Lung (tissue), 17 donors: ENCODE measurements at places on chromosomes 1 and 21.

DNA sequence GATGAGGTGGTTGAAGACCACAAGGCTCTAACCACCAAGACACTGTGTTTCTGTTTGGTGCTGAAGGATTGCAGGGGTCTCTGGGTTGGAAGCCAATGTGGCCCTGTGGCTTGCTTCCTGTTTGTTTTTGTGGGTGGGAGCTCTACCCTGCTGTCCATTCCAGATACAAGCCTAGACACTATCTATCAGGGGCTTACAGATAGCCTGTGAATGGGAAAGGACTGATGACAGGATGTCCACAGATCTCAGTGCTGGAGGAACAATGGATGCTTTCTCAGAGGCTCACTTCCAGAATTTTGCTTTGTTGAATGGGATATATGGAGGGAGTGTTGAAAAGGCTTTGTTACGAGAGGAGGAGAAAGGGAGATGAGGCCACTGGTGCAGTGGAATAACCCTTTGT, 69.7 kb downstream of the NOS1AP start:
- no peak for DNase-seq

DNA sequence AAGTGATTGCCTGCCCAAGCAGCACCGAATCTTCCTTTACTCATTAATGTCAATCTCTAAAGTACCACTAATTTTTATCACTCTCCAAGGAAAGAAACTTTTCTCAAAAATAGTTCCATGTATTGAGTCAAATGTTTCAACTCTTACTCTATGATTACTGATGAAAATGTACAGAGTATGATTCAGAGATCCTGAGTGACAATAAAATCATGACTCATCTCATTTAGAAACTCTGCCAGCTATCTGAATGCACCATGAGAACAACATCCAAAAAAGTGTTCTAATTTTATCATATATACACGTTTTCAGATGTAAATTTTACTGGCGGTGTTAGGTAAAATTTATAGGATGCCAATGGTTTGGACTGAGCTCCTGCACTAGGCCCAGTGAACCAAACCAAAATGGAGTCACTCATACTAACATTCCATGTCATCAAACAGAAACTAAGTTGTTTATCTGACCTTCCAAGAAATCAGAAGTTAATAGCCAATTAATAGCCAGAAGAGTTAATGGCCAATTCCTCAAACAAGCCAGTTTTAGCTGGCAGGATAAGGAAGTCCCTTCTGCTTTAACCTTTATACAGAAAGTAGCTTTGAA, 22.6 kb downstream of the PLPPR5 start:
- DNase-seq: no peak

- no peak for DNase-seq
These were observed 6.9 kb downstream of the LMNA start for GRCh38 chr1:156121457-156121856.

DNA sequence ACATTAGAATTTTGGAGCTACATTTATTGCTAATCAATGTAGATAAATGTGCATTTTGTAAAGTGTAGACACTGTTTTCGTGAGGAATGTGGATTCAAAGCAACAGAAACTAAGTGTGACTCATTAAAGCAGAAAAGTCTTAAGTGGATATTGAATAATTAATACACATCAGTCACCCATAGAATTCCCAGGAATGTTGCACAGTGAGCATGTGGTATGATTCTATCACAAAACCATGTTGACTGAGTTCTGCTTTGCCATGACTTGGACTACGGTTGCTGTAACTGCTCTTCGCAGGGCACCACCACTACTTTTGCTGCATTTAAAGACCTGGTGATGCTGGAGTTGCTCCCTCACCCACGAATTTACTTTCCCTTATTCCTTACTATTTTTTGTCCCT, 471.8 kb downstream of the KCNT2 start:
- no peak for DNase-seq

- DNase-seq: no peak
These were observed 10.3 kb upstream of the FHAD1 start for GRCh38 chr1:15236746-15237145.

DNA sequence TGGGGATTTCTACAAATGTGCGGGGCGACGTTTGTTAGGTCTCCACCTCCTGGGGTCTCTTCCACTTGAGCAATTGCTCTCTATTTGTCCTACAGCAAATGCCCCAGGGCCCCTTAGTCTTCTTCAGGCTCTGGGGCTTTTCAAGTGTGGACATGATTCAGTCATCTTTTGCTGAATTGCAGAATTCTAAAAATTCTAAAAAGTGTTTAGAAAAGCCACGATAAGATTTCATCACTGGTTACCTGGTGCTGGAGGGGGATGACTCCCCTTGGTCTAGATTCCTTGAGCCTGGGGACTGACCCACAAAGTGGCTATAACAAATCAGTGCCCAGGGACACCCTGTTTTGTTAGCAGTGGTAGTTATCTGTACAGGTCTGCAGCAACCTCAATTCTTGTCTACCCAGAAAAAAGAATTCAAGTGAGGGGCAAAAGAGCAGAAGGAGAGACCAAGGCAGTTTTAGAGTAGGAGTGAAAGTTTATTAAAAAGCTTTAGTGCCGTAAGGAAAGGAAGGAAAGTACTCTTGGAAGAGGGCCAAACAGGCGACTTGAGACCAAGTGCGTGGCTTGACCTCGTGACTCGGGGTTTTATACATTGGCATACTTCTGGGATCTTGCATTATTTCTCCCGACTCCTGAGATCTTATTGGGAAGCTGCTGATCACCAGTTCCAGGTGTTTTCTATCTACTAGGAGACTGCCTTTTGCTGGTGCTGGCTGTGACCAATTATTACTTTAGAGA, 25.2 kb downstream of the PROK1 start:
- peak; percentile 42 for DNase-seq

- peak; percentile 47 for DNase-seq
These were observed 165.0 kb downstream of the TRIM33 start for GRCh38 chr1:114345930-114346479.

DNA sequence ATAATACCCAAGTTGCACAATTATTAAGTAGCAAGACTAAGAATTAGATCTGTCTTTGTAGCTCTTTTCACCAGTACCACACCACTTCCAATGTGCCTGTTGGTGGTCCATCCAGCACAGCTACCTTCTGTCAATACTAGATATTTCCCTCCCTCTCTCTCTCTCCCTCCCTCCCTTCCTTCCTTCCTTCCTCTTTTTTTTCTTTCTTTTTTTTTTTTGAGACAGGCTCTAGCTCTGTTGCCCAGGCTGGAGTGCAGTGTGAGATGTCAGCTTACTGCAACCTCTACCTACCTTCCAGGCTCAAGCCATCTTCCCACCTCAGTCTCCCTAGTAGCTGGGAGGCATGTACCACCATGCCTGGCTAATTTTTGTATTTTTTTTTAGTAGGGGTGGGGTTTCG, 21.1 kb downstream of the KPNA6 start:
- DNase-seq: no peak

GRCh38 chr1:167428395-167428794, 89.9 kb downstream of the CD247 start:
- no peak for DNase-seq

GRCh38 chr1:115138271-115138670, 49.0 kb upstream of the TSPAN2 start:
- no peak for DNase-seq

- DNase-seq: no peak
These were observed 14.9 kb downstream of the SLC2A1 start for GRCh38 chr1:42943728-42944127.

DNA sequence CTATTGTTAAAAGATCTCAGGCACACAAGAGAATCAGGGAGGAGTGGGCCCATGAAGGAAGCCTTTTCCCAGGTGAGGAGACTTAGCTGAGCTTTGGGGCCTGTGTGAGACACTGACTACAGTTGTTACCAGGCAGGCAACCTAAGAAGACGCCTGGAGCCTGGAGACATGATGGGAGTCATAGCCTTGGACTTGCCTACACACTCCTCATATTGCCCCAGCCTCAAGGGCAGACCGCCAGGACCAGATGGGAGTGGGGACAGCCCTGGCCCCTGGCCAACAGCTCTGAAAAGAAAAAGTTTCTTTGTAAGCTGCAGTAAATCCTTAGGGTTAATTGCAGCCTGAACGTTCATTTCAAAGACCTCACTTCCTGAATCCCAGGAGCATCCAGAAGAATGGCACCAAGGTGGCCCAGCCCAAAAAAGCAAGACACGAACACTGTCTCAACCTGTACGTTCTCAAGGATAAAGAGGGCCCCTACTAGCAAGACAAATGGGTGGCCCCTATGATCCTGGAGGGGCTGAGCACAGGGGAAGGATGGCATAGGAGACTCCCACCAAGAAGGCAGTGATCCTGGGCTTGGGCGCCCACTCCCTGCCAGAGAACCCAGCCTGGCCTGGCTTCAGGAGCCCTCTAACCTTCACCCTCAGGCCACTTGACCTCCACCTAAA, 33.2 kb upstream of the BTG2 start:
- DNase-seq: peak; percentile 86

DNA sequence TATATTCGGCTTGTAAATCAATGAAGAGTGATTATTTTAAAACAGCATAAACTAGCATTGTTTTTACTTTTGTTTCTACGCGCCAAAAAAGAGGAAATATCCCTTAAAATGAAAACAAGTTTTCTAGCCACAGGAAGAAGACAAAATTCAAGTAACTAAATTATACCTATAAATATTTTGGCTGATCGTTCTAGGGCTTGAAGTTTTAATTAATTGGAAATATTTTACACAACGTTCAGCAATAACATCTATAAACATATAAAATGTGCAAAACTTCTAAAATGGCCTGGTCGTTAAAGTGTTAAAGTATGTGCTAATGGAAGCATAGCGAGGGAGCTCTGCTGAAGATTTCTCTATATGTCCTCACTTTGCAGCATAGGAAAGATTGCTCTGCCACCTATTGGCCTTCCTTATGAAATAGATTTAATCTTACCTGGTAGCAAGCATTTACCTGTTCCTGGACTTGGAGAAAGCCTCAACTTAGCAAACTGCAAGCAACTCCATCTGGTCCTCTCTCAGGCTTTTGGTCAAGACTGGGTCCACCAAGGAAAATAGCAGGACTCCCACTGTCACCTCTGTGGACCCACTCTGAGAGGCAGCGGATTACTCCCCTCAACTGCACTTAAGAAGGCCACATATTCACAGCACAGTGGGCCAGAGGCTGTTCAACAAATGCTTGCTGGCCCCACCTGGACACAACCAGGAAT, 351.3 kb upstream of the RUNX1 start:
- peak; percentile 76 for DNase-seq

DNA sequence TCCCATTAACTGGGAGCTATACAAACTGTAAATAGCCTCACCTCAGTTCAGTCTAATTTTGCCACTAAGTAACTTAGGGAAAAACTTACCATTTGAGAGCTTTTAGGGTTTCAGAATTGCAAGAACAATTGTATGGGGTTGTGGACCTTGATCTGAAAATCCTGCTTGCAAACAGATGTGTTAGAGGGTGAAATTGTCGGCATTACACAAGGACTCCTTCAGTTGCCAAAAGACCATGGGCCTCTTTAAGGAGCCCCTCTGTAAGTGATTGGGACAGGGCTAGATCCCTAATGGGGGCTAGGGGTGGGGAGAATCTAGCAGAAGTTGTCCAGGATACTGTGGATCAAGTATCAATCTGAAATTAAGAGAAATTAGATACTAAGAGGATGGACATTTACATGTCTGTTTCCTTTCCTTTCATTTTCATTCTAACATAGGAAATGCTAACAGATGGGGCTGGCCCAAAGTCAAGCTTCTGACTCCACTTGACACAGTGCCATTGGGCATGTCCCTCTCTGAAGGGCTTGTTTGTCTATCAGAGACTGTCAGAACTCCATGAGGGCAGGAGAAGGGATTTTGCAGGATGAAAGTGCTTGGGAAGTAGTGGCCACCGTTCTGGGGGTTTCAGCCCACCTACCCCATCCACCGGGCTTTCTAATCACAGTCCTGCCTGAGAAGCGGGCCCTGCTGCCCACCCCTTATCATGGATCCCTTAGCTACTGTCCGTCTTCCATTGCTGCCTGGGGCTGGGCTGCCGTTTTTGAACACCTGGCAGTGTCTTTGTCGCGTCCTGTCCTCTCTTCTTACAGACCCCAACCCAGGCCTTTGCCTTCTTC, 54.7 kb downstream of the STUM start:
- DNase-seq: peak; percentile 76

DNA sequence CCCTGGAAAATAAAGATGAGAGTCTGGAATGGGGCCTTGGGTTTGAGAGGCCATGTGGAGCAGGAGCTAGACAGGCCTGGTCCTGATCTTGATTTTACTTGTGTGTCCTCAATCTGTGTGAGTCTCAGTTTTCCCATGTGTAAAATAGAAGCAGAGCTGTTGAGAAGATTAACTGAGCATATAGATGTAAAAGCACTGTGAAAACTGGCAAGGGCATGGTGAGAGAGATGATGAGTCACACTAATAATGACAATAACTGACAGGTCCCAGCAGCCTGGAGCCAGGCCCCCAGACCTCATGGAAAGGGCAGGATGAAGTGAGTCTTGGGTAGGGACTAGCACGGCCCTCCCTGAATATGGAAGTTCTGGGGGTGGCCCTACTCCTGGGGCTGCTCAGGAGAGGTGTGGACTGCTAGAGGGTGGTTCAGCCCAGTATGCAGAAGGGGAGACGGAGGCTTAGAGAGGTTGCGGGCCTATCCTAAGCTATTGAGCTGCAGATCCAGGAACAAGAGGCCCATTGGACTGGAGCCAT, 2.8 kb upstream of the AHDC1 start:
- DNase-seq: no peak

- DNase-seq: no peak
These were observed 58.9 kb downstream of the RIPK4 start for GRCh38 chr21:41707960-41708330.

- peak; percentile 60 for DNase-seq
These were observed 71.7 kb upstream of the TNFSF18 start for GRCh38 chr1:173122344-173122935.

DNA sequence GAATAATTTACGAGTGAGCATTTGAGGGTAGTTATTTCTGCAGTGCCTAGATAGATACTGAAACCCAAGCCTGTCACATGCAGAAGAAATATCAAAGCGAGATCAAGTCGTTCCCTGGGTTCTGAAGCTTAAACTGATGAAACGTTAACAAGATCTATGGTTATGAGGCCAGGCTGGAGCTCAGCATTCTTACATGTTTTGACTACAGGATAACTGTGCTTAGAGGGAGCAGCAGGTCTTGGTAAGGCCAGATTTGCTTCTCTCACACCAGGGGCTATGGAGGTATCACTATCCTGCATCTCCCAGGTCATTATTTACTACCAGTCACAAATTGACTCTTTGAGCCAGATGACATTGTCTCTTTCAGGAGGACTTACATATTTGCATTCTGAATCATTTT, 1401.4 kb upstream of the PRMT6 start:
- DNase-seq: no peak

- DNase-seq: no peak
These were observed 3.3 kb upstream of the TRPM2 start for GRCh38 chr21:44349847-44350772.

DNA sequence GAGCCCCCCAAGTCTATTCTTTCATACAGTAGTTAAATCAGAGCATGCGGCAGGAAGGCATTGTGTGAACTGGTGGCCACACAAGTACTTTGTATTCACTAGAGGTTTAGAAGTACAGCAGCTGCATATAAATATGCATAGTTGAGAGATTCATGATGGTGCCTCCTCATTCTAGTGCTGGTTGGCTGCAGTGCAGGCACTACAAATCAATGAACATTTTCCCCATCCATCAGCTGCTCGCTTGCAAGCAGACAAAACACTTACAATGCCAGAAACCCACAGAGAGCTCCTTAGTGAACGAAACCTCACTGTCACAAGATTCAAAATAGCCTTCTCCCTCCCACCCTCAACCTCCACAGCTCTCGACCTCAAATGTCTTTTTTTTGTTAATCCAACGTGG, 726.2 kb downstream of the USP25 start:
- DNase-seq: peak; percentile 37
